ENCODE measurements at places on chromosomes 2 and 18.
A peak's percentile ranks its signal among the peaks of the same experiment; 100 is the strongest.

DNA sequence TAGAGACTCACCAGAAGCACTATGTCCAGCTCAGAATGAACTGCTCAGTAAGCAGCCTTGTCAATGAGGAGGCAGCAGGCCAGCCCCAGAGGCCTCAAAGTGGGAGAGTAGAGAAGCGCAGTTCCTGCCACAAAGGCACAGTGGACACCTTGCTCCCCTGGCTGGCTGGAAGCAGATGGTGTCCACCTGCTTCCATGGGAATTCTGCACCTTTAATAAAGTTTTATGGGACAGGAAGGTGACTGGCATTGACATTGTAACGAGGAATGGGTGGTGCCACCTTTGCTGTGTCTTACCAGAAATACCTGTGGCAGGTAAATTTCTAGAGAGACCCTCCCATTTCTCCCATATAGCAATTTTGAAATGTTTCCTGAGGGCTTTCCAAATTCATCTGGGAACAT is 6.7 kb upstream of the IL1B start:
- no peak for DNase-seq

- DNase-seq = no peak
These were observed 64.1 kb downstream of the PTPN4 start for GRCh38 chr2:119823734-119824334.

GRCh38 chr18:79356435-79356834 is 39.3 kb upstream of the NFATC1 start:
- no peak for DNase-seq

DNA sequence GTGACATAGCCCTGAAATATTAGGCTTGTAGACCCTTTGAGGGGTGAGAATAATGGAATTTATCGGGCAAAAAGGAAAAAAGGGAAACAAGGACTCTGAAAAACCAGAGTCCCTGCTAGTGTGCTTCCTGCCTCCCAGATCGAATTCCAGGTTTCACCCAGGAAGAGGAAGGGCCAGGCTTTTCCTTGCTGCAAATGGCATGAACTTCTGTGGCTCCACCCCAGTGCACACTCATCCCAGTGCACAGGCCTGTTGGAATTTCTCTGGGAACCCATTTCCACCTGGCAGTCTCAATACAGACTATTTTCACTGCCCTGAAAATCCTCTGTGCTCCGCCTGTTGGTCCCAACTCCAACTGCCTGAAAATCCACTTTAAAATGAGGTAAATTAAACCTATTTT is 29.9 kb downstream of the C18orf54 start:
- no peak for DNase-seq

DNA sequence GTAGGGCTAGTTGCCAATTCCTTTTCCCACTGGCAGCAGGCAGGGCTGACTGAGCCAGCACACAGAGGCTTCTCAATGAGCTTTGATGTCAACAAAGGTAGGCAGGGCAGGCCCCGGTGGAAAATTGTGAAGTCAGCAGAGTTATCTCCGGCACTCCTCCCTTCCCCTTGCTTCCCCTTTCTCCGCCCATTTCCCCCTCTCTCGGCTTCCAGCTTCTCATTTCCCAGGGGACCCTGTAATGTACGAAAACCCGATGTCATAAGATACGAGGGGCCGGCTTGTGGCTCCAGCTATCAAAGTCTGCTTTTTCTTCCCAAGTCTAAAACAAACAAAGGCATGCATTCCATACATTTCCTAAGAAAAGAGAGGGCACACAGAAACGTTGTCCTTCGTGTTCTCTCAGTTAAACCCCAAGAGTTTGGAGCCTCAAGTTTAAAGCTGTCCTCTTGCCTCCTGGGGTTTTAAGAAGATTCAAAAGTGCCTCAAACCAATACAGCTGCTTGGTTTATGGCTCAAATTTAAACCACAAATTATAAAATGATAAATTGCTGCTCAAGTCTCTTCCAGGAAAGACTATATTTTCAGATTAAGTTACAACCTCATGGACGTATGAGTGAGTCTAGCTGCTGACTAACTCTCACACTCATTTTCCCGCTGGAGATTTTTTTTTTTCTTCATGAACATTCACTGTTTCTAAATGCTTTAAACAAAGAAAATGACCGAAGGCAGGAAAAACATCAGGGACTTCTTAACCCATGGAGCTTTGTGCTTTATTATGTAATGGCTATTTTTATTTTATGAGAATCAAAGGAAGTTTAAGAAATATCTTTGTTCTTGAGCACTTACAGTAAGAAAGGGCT is 27.2 kb upstream of the EML4 start:
- peak; percentile 47 for DNase-seq

- no peak for DNase-seq
These were observed 78.0 kb upstream of the TANC1 start for GRCh38 chr2:158890296-158890905.

- no peak for DNase-seq
These were observed 18.4 kb downstream of the DNER start for GRCh38 chr2:229695961-229696360.

- DNase-seq = no peak
These were observed 300.4 kb upstream of the TNP1 start for GRCh38 chr2:217160103-217160743.

DNA sequence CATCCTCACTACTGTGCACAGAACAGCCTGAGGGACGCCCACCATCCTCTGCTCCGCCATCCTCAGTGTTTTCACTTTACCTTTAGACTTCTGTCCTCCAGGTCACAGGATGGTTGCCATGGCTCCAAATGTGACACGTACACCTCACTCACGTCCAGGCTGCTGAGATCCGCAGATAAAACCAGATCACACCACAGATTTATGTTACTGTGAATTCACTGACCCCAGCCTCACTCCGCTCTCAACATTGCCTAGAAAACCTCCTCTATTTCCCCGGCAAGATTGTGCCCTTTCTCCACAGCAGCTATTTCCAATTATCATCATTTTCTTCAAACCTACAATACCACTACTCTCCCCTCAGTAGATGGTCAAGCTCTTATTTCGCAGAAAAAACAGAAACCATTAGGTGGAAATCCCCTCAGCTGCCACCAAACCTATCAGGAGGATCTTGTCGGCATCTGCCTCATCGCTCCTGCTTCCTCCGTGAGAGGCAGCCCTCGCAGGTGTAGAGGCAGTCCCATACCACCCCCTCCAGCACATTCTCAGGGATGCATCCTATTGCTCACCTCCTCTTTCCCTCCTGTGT is 49.8 kb upstream of the SLC1A4 start:
- DNase-seq = no peak

- no peak for DNase-seq
These were observed 12.1 kb upstream of the TTN start for GRCh38 chr2:178819147-178819875.

GRCh38 chr2:84807063-84807485 is 73.8 kb downstream of the TRABD2A start:
- peak; percentile 22 for DNase-seq

- no peak for DNase-seq
These were observed 315.0 kb upstream of the SMIM21 start for GRCh38 chr18:75742516-75742915.

GRCh38 chr18:58847383-58848071 is 17.1 kb upstream of the ZNF532 start:
- DNase-seq = no peak

DNA sequence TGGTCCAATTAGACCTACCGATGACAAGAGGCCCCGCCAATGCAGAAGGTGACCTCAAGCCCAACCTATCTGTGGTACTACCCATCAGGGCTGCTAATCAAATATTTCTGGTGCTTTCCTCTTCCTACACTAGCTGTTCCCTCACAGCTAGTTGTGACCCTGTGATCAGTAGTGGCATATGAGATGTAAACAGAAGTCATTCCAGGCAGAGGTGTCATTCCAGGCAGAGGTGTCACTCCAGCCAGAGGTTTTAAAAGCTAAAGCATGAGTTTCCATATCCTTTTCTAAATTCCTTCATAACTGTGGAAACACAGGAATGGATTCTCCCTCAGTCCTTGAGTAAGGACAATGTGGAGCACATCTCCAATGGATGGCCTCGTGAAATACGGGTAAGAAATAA is 110.9 kb upstream of the DNAJC10 start:
- DNase-seq = no peak

GRCh38 chr2:60446413-60447267 is 106.8 kb downstream of the BCL11A start:
- no peak for DNase-seq

GRCh38 chr2:236536727-236537398 is 32.8 kb upstream of the ACKR3 start:
- no peak for DNase-seq

DNA sequence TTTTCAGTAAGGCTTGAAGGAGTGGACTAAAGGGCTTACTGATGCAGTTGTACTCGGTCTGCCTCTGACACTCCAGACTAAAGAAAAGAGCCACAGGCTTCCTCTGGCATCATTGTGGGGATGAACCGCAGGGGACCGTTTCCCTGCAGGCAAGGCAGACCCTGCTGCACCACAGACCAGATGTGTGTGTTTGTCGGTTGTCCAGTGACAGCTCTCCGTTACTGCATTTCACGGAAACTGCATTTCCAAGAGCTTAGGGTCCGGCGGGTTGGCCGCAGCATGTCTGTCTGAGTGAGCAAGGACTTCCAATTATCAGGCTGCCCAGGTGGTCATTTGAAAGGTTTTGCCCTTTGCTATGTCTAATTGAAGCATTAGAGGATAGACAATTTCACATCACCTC is 98.1 kb downstream of the FAM210A start:
- no peak for DNase-seq

DNA sequence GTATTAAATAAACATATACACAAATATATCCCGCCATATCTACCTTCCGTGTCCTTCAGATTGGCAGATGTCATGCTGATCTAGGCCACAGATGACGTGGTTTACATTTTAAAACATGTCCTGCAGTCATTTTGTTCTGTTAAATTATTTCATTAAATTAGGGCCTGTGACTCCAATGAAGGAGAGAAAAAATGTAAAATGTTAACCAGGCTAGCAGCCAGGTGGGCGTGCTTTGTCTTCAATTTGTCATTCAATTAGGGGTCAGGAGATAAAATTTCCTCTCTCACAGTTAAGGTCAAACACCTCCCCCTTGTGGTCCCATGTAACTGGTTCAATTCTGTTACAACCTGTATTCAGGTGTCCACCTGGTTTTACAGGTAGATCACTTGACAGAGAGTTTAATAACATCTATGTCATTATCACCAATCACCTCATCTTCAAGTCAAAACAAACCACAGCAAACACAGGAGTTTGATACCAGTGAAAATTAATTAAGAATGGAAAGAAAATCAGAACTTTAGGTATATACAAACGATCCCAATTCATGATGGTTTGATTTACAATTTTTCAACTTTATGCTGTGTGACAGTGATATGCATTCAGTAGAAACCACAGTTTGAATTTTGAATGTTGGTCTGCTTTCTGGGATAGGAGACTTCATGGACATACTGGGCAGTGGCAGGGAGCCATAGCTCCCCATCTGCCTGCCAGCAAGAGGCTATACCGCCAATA is 339.4 kb downstream of the CMPK2 start:
- no peak for DNase-seq

- DNase-seq = no peak
These were observed 37.1 kb downstream of the AGFG1 start for GRCh38 chr2:227509076-227509475.

DNA sequence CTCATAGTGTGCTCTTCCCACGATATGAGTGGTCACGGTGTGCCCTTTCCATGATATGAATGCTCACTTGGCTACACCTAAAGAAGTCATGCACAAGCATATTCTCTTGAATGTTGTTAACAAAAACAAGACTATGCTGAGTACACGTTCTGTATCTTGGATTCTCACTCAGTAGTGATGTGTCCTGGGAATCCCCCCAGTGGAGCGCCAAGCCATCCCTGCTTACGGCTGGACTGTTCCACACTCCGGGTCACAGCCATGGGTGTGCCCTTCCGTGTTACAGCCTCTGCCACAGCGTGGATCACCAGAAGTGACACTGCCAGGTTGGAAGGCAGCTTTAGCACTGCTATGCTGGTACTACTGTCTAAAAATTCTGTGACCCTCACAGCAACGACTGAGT is 59.1 kb downstream of the TPO start:
- no peak for DNase-seq

- no peak for DNase-seq
These were observed 26.3 kb downstream of the RHOB start for GRCh38 chr2:20473128-20473527.
